ENCODE measurements at places on chromosomes 4 and X.

GRCh38 chr4:158998624-158999023 lies 104.3 kb upstream of the RAPGEF2 start:
- DNase-seq = no peak

DNA sequence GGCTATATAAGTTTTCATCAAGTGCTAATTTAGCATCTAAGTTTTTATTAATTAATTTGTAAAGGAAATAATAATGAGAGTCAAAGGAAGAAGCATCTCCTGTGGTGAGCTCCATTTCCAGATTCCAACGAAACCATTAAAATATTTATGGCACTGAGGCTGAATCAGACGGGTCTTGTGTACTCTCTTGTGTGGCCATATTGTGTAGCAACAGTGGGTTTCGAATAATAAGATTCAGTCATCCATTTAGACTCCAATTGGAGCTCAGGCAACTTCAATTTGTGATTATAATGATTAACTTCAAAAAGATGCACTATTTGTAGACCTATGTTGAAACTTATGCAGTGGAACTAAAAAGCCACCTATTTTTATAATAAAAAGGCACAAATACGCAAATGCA lies 82.4 kb downstream of the SNCA start:
- DNase-seq = no peak

- DNase-seq = no peak
Observed at GRCh38 chr4:185380320-185380719, 15.4 kb downstream of the LRP2BP start.

GRCh38 chrX:43836435-43837184 lies 45.6 kb downstream of the MAOB start:
- no peak for DNase-seq

GRCh38 chr4:45732161-45732560 lies 391.7 kb downstream of the GABRG1 start:
- DNase-seq = no peak

- no peak for DNase-seq
Observed at GRCh38 chr4:31803526-31804195, 1083.5 kb downstream of the PCDH7 start.

DNA sequence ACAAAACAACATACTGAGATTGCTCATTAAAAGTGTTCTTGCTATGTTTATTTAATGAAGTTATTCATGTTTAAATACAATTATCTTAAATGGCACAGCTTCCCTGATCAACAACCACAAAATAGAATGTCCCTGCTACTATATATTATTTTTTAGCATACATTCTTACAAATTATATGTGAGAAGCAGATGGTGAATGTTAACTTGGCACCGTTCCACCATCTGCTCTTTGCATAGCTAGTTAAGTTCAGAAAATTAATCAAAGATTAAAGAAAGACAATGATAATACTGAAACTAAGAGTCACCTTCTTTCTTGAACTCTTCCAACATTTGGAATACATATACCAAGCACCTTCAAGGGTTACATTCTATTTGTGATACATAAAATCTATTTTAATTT lies 94.2 kb downstream of the PPP3CA start:
- DNase-seq = no peak

- peak; percentile 79 for DNase-seq
Observed at GRCh38 chrX:97756879-97757278, 873.2 kb downstream of the RPA4 start.

Data from NCI-H2171 (cell line).